A172 (cell line): ENCODE measurements at places on chromosomes 12 and 14.

DNA sequence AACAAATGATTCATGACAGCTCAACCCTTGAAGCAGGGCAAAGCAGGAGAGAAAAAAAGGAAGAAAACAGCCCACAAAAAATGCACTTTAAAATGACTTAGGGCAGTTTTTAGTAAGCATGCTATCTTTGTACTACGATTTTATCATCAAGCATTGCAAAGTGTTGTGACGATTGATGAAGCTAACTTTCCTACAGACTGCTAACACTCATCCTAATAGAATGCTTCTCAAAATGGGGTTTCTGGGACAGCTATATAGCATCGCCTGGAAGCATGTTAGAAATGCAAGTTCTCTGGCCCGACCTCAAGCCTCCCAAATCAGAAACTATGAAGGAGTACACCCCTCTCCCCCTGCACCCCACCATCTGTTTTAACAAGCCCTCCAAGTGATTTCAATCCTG is 256.4 kb downstream of the SSPN start:
- no peak for DNase-seq

- no peak for DNase-seq
Observed at GRCh38 chr12:96131230-96131788, 62.9 kb upstream of the ELK3 start.

- DNase-seq = no peak
Observed at GRCh38 chr12:126718365-126718764, 1548.6 kb upstream of the TMEM132C start.

GRCh38 chr12:58584880-58585279 is 335.4 kb downstream of the LRIG3 start:
- no peak for DNase-seq

GRCh38 chr12:3493043-3493858 is 2.2 kb downstream of the PRMT8 start:
- no peak for DNase-seq

DNA sequence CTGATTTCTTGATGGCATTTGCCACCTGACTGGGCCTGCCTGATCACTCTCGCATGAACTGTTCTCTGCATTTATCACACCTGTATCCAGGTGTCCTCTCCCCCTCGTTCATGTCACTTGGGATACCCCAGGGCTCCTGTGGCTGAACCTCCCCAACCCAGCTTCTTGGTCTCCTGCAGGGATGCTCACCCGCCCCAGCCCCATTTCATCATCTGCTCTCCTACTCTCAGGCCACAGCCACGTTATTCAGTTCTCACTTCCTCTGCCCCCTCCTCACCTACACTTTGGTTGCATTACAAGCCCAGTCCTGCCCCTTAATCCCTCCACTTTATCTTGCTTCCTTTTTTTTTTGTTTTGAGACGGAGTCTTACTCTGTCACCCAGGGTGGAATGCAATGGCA is 35.5 kb downstream of the TMBIM6 start:
- DNase-seq = no peak

DNA sequence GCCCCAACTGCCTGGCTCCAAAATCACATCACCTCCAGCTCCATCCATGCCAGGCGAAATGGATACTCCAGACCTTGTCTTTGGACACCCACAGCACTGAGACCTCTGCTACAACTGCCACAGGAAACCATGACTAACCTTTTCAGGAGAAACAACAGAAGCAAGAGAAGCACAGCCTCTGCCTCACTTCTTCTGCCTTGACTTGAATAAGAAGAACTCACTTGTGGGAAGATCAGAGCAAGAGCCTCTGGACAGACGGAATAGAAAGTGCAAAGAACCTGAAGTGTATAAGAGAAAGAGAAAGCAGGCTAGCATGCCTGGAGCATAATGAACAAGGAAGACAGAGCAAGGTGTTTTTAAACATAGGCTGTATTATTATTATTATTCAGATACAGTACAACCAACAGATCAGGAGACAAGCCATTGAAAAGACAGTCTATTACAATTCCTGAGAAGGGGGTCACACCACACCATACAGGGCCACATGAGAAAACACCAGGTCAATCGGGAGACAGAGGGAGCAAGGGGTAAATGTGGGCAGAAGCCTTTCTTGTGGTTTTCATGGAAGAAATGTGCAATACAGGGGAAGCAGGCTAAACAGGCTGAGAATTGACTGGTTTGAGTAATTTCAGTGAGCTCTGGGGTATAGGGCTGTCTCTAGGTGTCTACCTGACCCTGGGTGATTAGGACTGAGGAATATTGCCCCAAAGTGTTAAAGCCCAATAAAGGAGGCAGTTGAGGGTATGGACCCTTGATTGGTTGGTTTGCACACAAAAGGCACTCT is 7.4 kb upstream of the OR10P1 start:
- no peak for DNase-seq

DNA sequence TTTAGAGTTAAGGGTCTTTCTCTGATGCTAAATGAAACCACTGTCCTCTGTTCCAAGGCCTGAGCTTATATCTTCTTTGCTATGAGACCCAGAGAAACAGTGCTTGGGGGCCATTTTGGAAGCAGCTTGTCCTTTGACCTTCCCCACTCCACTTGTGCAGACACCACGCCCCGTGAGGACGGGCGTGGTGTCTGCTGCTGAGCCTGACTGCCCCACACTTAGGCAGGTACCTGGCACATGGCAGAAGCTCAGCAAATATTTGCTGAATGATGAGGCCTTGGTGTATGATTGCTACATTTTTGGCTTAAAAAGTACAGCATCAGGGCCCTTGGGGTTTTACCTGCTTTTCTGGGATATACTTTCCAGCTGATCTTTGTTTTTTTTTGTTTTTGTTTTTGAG is 69.9 kb downstream of the RASSF3 start:
- DNase-seq = peak; percentile 55

DNA sequence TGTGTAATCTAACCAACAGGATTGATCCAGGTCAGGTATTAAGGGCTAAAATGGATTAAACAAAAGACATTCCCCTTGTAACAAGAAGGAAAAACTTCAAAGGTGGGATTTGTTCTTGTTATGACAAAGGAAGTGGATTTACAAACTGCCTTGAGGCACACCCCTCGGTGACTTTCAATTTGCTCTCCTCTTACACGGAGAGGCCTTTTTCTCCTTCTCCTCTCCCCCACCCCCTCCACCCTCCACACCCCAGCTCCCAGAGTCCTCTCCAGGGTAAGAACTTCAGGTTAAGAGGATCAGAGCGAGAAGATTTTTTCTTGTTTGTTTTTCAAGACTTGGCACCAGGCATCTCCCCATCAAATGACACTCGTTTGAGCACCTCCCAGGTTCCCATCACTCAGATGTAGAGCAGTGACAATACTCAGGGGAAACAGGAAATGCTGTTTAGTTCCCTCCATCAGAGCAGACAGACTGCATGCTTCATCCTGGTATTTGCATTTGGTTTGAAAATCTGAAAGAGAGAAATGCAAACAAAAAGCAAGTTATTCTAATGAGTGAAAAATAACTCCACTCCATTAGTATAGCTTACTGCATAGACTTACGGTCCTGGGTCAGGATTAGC is 77.6 kb upstream of the TMEM260 start:
- DNase-seq = no peak

GRCh38 chr12:12788131-12788530 is 2.7 kb downstream of the APOLD1 start:
- no peak for DNase-seq

GRCh38 chr12:114729731-114730130 is 45.8 kb upstream of the TBX3 start:
- peak; percentile 26 for DNase-seq

DNA sequence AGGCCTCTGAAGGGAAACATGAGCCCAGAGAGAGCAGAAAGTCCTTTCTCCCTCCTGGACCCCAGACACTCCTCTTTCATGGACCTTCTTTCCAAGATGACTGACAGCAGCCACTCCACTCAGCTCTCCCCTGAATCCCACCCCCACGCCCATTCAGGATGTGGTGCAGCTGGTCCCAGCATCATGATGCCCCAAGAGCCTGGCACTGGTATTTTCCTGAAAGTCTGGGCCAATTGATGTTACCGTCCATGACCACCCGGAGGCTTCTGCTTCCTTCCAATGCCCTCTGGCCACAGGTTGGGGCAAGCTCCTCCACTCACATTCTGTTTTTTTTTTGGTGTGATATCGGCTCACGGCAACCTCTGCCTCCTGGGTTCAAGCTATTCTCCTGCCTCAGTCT is 112.6 kb downstream of the CALM1 start:
- no peak for DNase-seq

- DNase-seq = no peak
Observed at GRCh38 chr12:49643961-49644619, 20.7 kb downstream of the PRPF40B start.

DNA sequence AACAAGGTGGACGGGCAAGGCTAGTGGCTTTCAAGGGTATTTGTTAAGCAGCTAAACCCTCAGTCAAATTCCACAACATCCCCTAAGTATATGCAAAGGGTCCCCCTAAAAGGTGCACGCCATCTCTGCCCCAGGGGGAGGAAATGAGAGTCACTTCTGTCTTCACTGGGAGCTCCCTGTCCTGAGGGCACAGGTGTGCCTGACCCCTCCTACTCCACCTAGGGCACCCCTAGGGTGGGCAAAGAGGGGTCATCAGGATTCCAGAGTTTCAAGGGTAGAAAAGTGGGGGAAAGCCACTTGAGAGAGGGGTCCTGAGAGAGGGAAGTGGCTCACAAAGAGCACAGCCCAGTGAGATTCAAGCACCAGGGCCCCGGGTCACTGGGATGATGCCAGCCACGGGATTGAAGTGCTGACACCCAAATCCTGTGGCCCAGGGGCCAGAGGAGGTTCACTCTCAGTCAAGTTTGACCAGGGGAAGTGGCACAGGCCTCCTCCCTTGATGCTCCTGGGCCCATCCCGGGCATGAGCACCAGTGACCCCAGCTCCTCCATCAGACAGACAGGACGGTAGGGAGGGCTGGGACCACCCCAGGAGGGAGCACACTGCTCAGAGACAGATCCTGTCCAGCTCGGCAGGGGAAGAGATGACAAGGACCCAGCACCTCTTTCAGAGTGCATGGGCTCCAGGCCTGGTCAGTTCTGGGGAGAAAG is 82.3 kb upstream of the BCL11B start:
- DNase-seq = no peak

DNA sequence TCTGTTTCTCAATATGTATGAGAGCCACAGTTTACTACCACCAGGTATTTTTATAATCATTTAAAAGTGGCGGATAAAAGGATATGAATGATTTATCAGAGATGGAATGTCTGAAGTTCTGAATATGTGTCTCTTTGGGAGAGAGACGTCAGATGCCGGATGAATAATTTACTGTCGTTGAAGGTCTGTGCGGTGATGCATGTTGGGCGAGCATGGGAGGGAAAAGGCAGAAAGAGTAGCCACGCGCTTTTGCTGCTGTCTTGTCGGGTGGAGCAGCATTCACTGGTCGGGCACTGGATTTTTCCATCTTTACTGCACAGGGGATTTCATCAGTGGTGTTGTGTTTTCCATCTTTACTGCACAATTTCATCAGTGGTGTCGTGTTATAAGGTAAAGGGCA is 65.6 kb downstream of the SYNE2 start:
- no peak for DNase-seq

GRCh38 chr12:79763766-79764452 is 73.1 kb upstream of the PAWR start:
- DNase-seq = no peak

DNA sequence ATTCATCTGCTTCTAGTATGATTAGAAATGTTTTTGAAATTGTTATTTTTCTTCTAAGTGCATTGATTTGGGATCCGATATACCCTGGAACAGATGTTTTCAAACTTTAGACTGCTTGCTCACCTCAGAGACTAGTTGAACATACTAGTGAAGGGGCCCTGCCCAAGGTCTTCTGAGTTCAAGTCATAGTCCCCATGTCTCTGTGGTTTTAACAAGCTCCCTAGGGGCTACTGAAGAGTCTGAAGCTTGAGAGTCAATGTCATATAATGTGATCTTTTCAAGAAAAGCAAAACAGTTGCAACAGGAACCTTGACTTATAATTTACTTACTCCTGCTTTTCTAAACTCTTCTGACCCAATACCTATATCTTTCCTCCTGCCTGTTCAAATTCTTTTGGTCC is 7.5 kb upstream of the UBE2N start:
- no peak for DNase-seq

- no peak for DNase-seq
Observed at GRCh38 chr14:103061482-103061976, 4.2 kb upstream of the CDC42BPB start.

DNA sequence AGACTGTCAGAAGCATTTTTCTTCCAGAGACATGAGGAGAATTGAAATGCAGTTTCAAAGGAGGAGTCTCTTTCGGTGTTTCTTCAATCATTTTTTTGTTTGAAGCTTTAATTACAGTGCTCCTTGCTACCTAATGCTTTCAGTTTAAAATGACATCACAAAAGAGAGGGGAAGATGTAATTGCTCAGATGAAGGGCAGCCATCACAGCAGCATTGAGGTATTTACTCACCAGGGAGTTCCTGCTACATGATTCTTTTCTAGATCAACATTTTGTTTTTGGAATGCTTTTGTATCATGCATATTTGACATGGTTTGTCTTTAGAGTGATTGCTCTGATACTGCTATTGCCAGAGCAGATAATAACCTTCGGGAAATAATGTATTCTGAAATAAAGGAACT is 28.6 kb downstream of the FLRT2 start:
- no peak for DNase-seq

GRCh38 chr12:40002178-40003169 is 103.4 kb downstream of the SLC2A13 start:
- DNase-seq = no peak

DNA sequence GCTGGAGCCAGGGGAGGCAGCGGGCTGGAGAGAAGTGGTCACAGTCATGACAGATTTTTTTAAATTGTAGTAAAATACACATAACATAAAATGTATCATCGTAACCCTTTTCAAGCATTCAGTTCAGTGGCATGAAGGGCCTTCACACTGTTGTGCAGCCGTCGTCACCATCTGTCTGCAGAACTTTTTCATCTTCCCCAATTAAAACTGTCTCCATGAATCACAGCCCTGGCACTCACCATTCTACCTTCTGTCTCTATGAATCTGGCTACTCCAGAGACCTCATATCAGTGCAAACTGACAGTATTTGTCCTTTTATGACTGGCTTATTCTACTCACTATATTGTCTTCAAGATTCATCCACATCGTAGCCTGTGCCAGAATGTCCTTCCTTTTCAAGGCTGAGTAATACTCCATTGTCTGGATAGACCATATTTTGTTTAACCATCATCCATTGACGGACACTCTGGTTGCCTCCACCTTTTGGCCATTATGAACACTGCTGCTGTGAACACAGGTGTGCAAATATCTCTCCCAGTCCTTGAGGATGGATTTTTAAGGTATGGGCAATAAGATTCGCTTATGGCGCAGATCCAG is 91.5 kb upstream of the NCOR2 start:
- DNase-seq = no peak

GRCh38 chr14:101351769-101352168 is 209.5 kb upstream of the DIO3 start:
- no peak for DNase-seq

DNA sequence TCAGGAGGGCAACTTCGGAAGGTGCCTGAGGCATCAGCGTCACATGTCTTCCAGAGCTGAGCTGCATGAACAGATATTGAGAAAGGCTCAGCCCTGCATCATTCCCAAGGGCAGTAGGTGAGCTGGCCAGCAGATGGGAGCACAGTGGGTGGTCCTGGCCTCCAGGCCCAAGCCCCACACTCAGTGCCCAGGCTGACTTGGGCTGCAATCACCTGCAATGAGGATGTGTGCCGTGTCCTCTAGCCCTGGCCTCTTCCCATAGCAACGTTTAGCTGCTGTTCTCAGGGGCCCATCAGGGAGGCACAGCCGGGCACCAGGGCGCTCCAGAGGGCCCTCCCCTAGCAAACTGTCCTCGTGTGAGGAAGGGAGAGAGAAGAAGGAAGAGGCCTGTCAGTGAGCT is 32.0 kb downstream of the TEP1 start:
- DNase-seq = no peak
